ENCODE measurements at places on chromosomes 2 and 18. TPM values are rescaled to one million over a fixed set of nuclear protein-coding genes. Genes with fewer than 3 reads are reported as not detected.

EHD3 gene
- total RNA-seq = 10.7 TPM

- DNase-seq = no peak
Observed at GRCh38 chr2:175293776-175294175, 112.3 kb upstream of the ATP5MC3 start.

DNA sequence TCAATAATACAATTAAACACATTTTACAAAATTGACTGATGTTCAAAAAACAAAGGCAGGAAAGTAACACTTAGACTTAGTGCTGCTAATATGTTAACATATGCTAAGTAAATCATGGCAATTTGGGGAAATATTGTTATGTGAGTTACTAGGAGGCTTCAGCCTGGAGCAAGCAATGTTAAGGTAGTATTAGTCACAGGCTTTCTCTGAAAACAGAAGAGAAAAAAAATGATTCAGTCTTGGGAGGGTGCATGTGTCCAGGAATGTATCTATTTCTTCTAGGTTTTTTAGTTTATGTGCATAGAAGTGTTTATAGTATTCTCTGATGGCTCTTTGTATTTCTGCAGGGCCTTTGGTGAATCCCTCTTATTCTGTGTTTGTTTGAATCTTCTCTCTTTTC lies 345.8 kb upstream of the TFPI start:
- no peak for DNase-seq

DNA sequence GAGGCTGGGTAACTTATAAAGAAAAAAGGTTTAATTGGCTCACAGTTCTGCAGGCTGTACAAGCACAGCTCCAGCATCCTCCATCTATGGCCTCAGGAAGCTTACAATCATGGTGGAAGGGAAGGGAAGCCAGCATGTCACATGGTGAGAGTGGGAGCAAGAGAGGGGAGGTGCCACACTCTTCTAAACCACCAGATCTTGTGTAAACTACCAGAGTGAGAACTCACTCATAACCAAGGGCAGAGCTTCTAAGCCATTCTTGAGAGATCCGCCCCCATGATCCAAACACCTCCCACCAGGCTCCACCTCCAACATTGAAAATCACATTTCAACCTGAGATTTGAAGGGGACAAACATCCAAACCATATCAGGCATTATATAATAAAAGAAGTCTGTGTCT lies 121.6 kb upstream of the CDC42EP3 start:
- no peak for DNase-seq

DNA sequence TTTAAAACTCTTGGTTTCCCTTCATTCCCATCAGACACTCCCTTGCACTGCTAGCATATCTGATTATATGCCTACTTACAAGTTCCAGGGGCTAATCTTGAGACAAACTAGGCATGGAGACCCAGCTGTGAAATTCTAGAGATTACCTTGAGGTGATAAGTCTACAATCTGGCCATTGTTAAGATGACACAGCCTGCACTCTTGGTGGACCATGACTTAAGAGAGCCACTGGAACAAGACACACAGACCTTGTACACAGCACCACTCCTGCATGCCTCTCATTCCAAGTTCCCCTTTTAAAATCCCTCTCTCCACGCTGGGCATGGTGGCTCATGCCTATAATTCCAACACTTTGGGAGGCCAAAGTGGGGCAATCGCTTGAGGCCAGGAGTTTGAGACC lies 387.2 kb upstream of the DCC start:
- DNase-seq = no peak

DNA sequence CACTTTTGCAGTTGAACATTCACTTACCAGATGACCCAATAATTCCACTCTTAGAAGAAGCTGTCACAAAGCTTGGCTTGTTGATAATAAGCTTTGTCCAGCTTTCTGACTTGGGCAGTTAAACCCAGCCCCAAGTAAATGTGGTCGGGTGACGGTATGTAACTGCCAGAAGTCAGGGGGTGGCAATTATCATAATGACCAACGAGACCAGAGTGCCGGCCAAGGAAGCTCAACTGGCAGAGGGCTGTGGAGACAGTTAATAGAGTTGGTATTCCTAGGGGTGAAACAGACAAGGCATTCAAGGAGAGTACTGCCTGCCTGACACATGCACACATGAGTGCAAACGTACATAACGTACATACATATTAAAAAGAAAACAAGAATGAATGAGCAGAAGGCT lies 116.7 kb downstream of the EIPR1 start:
- DNase-seq = no peak

LOXL3 gene
- 11.9 TPM for total RNA-seq

DNA sequence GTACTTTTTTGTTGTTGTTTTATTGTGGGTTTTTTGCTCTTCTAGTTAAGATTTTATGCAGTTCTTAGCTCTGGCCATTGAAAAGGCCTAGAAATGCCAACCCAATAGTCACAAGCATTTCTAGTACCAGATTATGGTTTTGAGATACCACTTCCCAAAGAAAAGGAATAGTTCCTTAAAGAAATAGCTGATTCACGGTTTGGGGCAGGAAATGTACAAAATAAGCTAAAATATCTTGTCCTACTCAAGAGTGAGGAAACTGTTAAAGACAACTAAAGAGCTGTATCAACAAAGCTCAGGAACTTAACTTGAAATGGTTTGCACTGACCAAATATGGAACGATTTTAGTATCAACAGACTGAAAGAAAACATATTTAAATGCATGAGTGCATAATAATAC lies 35.4 kb downstream of the PGAP1 start:
- DNase-seq = no peak

- DNase-seq = peak; percentile 74
Observed at GRCh38 chr2:173982918-173983317, 17.7 kb upstream of the SP3 start.

DNA sequence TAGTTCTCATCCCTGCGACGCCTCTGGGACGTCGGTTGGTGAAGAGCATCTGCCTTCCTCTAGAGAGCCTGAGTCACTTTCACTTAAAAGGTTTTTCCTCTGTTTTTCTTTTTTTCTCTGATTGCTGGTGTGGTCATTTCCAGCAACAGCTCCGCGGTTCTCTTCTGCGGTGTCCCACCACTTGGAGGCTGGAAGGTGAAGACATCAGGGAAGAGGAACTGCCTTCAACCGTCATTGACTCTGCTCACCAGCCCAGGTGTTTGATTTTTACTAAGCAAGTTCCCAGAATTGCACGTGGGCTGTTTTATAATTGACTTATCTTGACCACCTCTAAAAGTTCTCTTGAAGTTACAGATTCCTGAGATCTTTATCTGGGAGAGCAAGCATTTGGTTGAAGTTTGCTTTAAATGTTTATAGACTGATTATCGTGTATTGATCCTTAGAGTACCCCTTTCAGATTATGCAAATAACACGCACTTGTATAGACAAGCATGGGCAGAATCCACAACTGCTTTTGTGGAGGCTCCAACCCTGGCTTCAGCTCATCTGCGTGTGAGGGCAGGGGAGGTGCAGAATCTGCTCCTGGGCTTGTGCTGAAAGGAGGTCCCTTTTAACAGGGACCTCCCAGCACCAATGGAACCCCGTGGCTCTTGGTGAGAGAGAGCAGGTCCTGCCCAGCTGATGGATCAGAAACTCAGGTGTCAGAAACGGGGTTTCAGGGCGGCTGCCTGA lies 3.5 kb downstream of the CTDP1 start:
- DNase-seq = no peak

DNA sequence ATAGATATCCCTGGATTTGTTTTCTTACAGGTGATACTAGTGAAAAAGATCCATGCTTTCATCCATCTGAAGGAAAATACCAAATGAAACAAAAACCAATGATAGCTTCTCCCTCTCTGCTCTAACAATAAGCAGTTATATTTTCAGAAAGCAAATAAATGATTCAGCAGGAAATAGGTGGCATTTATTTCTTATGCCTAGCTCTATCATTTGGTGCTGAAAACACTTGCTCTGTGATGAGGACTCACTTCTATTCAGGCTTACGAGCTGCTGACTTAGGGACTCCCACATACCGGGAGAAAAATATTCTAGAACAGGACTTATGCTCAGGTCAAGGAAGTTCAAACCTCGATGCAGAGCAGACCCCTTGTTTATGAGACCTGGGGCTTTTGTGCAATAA lies 142.6 kb downstream of the SETBP1 start:
- no peak for DNase-seq

RAB17 gene
- 0.54 TPM for total RNA-seq

- DNase-seq = no peak
Observed at GRCh38 chr2:53040536-53041229, 726.9 kb upstream of the CHAC2 start.

GRCh38 chr2:111100765-111101162 lies 19.9 kb upstream of the BCL2L11 start:
- no peak for DNase-seq

- no peak for DNase-seq
Observed at GRCh38 chr2:241417626-241418025, 61.5 kb downstream of the FARP2 start.

GRCh38 chr2:160201849-160202539 lies 1.9 kb upstream of the ITGB6 start:
- no peak for DNase-seq

GRCh38 chr2:60585276-60585675 lies 31.8 kb upstream of the BCL11A start:
- no peak for DNase-seq

KCNF1 gene
- total RNA-seq = not detected

LOXHD1 gene
- total RNA-seq = not detected

FEV gene
- not detected for total RNA-seq

- DNase-seq = no peak
Observed at GRCh38 chr2:26569216-26570082, 71.7 kb downstream of the CIB4 start.

DNA sequence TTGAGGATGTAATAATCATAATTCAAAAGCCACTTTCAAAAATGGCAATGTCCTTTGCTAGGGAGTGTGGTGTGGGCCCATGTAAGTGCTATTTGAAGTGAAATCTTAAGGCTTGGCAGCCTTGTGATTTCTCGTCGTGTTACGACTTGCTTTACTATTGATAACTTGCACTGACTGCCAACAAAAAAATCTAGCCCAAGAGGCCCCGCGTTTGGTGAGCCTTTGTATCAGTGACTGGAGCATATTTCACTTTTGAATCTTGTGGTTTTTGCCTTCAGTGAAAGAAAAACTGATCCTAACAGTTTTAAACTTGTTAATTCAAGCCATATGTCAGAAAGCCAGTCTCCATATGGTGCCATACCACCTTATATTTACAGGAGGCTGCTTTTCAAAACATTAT lies 248.0 kb downstream of the TMEM182 start:
- no peak for DNase-seq

DNA sequence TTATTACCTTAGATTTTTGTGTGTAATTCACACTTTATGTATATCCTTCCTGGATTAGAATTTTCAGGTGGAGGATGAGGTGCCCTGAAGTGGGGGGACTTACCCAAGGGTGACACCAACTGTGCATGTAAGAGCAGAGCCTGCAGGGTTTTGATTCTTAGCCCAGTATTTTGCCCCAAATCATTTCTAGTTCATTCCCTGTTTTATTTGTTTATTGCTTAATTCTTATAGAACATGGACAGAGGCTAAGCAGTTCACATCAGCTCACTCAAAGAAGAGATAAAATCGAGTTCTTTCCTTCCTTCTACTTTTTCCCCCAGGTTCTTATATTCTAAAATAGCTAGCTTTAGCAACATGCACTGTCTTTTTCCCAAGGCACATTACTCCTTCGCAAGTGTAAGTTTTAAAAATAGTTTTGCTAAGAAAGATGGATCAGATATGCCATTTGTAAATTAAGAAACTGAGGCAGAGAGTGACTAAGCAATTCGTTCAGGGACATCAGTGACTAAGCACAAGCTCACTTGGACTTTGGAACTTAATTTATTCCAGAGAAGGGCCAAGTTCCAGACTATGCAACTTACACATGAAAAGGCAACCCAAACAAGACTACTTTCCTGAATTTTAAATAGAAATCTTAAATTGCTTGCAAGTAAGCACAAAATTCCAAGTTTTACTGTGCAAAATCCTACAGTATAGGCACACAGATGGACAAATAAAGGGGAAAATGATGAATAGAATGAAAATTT lies 427.9 kb upstream of the POU3F3 start:
- DNase-seq = no peak

C2orf15 gene
- total RNA-seq = not detected

DNA sequence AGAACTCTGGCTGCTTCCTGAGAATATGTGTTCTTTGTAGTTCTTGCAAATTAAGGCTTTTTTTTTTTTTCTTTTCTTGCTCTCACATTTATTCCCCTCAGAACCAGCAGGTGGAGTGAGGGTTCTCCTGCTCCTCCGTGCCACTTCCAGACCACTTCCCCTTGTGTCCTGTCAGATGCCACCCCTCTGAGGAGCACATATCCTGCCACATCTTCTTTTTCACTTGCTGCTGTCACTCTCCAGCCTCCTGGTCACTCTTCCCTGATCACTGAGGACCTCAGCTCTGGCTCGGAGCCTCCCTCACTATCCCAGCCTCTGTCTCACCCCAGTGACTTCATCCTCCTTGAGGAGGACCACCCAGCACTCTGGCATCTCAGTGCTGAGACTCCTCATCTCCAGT lies 100.5 kb downstream of the TACR1 start:
- DNase-seq = peak; percentile 42

DNA sequence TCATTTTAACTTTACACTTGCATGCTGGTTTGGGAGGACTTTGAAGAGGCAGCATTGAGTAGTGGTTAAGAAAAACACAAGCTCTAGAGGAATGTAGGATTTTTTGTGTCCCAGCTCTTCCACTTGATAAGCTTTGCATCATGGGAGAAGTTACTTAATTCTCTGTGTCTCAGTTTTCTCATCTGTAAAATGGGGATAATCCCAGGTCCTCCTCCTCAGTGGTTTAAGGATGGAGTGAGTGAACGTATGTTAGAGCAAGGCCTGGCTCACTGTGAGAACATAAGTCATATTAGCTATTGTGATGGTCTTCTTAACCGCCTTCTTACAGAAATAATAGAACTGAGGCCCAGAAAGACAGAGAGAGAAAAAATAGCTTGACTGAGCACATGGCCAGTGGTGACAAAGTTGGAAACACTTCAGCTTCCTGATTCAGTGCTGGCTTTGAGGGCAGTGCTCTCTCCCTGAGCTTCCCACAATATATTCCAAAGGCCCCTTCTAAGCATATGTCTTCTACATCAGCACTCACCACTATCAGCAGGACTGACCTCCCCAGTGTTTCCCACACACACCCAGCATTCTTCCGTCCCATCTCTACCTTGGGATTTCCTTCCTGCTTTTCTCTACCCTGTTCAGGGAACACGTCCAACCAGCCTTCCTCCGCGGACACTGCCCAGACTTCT lies 214.9 kb upstream of the TNP1 start:
- DNase-seq = peak; percentile 44

TRIM54 gene
- not detected for total RNA-seq

AKAIN1 gene
- total RNA-seq = not detected

PXDN gene
- 137 TPM for total RNA-seq

GRCh38 chr2:197873293-197873701 lies 68.9 kb downstream of the PLCL1 start:
- peak; percentile 34 for DNase-seq

LHCGR gene
- not detected for total RNA-seq

DNA sequence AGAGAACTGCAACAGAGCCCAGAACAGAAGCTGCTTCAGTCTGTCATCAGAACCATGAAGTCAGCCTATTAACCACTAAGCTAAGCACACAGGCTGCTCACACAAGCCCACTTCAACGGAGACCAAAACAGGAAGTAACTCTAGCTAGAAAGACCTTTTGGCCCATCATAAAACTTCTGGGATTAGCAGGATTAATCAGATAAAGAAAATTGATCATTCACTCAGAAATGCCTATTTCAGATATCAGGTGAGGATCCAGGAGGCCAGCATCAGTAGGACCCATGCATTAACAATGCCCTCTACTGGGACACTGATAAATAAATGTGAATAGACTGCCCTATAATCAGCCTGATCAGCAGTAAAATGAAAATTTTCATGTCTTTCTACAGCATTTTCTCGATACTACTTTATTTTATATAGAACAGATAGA lies 101.4 kb downstream of the WDPCP start:
- DNase-seq = no peak

- DNase-seq = no peak
Observed at GRCh38 chr18:67194886-67195285, 321.6 kb downstream of the DSEL start.

GREB1L gene
- 3.7 TPM for total RNA-seq
